ENCODE measurements at places on chromosomes 2 and 18.

DNA sequence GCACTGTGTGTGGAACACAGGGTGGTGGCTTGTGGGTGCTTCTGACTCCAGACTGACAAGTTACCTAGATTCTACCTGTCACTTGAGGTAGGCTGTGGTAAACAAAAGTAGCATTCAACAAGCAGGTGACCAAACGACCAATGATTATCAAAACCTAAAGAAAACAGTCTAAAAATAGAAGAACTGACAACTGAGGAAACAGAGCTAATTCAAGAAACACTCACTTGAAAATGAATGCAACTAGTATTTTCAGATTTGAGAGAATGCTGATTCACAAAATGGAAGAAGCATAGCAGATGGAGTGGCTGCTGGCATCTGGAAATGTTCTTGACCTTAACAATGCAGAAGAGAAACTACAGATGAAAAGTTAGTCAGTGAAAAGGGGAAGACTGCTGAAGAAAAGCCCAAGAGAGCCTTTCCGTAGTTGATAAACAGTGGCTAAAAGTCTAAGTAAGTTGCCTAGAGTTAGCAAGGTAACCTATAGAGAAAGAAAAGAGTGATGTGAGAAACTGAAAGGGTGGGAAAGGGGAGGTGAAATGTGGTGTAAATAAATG lies 170.4 kb downstream of the NCK2 start:
- no peak for DNase-seq

GRCh38 chr2:8498994-8499393 lies 182.9 kb upstream of the ID2 start:
- DNase-seq = no peak

DNA sequence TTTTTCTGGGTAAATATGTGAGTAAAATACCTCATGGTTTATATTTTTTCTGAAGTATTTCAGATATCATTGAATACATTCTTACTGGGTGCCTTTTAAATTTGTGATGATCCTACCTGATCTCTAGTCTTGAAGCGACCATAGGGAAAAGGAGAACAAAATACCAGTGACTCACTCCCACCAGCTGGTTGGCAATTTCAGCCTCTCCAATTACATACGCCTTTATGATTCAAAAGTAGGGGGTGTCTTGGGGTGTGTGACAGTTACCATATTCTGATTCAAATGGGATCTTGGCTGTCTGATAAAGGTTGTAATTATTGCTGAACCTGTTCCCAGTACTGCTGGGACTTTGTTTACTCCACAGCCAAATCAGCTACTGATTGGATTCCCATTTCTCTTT lies 175.9 kb upstream of the NXPH2 start:
- DNase-seq = no peak

DNA sequence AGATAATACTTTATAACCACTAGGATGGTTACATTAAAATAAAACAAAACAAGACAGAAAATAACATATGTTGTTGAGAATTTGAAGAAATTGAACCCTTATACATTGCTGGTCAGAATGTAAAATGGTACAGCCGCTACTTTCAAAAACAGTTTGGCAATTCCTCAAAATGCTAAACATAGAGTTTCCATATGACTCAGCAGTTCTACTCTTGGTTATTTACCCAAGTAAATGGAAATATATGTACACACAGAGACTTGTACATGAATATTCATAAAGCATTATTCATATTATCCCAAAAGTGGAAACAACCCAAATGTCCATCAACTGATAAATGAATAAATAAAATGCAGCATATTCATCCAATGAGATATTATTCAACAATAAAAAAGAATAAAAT lies 92.5 kb upstream of the LRATD1 start:
- no peak for DNase-seq

DNA sequence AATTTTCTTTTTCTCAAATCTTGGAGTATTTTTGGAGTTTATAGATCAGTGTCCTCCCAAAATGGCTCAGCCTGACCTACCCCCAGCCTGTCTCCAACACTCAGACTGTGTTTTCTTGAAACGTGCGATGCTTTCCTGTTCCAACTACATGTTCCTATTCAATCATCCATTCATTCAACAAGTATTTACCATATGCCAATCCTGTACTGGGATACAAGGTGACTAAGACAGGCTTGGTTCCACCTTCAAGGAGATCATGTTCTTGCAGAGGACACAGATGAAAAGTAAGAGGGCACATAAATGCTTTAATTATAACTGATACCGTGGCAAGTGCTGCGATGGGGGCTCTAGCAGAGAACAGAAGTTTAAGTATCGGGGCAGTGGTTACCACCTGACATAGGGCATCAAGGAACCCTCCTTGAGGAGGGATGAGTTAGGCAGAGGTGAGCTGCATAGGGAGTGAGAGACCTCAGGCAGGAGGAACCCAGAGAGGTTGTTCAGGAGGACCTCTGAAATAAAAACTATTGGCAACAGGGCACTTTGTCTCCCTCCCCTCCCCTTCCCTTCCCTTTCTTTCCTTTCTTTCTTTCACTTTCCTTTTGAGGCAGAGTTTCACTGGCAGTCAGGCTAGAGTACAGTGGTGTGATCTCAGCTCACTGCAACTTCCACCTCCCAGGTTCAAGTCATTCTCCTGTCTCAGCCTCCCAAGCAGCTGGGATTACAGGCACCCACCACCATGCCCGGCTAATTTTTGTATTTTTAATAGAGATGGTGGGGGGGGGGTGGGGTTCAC lies 469.0 kb downstream of the EPHA4 start:
- no peak for DNase-seq

- no peak for DNase-seq
These were observed 178.8 kb upstream of the RAB6C start for GRCh38 chr2:129800686-129801085.

GRCh38 chr2:242065426-242065825 lies 195.9 kb downstream of the RTP5 start:
- no peak for DNase-seq

GRCh38 chr2:240620149-240620731 lies 5.0 kb upstream of the GPR35 start:
- no peak for DNase-seq

DNA sequence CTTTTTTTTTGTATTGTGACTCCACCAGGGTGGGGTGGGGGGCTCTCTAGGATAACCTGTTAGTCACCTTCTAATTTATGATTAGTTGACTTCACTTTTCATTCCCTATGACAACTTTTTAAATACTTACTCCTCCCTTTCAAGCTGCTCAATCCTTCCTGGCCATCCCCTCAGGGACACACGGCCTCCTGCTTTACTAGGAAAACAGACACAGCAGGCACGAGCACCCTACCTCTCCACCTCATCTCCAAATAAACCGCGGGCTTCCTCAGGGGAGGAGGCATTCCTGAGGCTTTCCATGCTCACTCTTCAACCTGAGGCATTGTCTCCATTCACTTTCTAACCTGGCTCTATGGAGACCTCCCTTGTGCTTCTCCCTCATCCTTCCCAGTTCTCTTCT lies 33.0 kb downstream of the B4GALT6 start:
- no peak for DNase-seq

DNA sequence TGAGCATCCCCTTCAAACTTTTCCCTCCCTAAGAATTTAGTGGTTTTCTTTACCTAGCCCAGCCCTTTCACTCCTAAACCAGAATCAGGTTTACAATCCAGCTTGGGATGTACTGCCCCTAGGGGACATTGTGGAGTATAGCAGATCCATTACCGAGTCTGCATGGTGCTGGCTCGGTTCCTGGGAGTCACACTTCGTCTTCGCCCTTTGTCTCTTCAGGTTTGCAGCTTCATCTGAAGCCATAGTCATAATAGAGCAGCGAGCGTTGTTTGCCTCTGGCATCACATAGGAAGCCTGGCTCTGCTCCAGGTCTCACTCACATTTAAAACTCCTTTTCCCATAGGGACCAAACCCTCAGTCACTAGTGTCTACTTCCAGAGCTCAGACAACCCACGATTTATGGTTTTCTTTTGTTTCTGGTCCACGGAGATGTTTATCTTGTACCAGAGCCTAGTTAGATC lies 16.8 kb upstream of the LYPD6 start:
- DNase-seq = peak; percentile 15

DNA sequence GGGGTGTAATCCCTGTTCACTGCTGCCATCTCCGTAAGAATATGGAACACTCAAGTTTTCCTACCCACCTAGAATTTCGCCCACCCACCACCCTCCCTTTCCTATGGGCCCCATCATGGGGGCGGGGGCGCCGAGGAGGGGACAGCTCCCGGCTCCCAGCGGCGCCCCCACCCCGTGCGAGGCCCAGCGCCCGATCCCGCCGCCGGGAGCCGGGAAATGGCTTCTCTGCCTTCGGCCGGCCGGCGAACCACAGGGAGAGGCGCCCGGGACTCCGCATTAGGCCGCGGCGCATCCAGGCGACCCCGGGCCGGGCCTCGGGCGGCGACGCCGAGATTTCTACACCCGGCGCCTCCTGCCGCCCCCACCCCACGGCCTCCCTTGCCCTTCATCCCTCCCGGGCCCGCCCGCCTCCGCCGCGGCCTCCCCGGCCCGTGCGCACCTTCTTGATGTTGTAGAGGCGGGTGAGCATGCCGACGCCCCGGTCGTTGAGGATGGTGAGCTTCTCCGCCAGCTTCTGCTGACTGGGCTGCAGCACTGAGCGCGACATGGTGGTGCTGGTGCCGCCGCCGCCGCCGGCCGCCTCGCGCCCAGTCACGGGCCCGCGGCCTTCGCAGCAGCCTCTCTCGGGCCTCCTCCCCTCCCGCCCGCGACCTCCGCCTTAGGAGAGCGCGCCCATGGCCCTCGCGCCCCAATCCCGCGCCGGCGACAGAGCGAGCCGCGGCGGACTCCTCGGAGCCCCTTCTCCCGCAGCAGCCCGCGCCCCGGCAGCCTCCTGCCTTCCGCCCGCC lies 510 bp downstream of the NCKAP1 start:
- no peak for DNase-seq

GRCh38 chr18:46736135-46736534 lies 20.7 kb downstream of the ST8SIA5 start:
- no peak for DNase-seq

DNA sequence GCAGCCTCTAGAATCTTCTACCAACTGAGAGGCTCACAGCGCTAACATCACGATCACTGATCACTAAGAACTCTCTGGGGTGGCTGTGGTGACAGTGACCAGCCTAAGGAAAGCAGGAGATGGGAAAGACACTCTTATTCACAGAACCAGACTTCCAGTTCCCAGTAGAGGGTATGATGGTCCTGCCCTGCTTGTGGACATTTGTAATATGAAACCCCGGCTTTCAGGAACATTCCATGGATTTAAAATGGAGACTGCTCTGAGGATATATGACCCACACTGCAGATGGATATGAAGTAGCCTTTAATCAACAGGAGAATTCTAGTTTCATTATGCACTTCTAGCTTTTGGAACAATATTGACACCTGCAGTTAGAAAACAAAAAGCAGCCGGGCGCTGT lies 131.8 kb downstream of the AFF3 start:
- DNase-seq = no peak
